Effector memory CD4-positive, alpha-beta T cell (primary cell): ENCODE measurements at places on chromosomes 2 and 18.

- DNase-seq = no peak
Observed at GRCh38 chr2:54551123-54551756, 95.1 kb downstream of the SPTBN1 start.

- DNase-seq = no peak
Observed at GRCh38 chr2:61469424-61470121, 1.3 kb downstream of the USP34 start.

GRCh38 chr2:238913931-238914647, 66.2 kb downstream of the TWIST2 start:
- no peak for DNase-seq

- no peak for DNase-seq
Observed at GRCh38 chr18:13520306-13520705, 206.1 kb downstream of the FAM210A start.

GRCh38 chr18:22311301-22311700, 106.4 kb downstream of the CTAGE1 start:
- DNase-seq = no peak

DNA sequence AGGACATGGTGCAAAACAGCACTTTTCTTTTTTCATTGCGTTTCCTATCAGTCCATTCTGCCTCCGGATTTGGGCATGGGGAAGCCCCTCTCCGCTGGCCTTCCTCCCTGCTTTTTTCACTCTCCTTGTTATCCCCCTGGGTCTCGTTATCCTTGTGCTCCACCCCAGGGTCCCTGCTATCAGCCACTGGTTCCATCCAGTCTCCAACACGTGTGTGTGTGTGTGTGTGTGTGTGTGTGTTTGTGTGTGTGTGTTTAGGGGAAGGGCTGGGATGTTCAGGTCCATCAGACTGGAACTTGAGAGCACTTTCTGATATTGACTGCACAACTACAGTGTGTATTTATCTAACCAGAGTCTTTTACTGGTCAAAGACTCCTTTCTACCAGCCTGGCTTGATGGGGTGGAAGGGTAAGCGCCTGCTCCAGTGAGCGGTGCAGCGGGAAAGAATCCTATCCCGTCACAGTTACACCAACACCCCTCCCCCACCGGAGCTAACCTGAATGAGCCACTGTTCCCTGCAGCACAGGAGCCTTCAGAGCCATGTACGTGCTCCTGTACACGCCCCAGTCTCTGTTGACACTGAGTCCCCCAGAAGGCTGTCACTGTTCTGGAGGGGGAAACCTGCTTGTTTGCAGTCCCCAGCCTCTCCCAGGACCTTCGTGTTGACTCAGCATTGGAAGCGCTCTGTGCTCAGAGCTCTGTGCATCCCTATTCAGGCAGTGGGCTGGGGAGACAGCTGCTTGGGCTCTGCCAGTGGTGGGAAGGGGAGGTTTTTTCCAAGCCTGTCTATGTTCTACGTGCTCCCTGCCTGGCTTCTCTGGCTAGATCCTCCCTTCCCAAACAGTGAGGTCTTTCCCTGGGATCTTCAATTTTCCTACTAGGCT, 4.6 kb downstream of the INHA start:
- no peak for DNase-seq

DNA sequence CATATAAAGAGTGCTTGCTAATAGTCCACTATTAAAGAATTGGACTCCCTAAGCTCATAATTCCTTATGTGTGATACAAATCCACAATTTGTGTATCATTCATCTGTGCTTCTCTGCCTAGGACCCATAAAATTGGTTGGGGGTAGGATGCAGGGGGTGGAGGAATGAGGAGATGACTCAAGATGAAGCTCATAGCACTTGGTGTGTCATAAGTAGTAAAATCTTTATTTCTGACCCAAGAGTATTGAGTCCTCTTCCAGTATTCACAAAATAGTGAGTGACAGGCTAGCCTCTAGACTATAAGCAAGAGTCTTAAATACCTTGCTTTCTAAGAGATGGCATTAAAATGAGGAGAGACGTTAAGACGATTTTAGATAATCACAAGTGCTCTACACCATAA, 390.9 kb upstream of the CDH19 start:
- no peak for DNase-seq

- DNase-seq = no peak
Observed at GRCh38 chr18:13262839-13263691, 44.5 kb downstream of the LDLRAD4 start.

- no peak for DNase-seq
Observed at GRCh38 chr2:168663993-168664392, 138.4 kb upstream of the NOSTRIN start.

DNA sequence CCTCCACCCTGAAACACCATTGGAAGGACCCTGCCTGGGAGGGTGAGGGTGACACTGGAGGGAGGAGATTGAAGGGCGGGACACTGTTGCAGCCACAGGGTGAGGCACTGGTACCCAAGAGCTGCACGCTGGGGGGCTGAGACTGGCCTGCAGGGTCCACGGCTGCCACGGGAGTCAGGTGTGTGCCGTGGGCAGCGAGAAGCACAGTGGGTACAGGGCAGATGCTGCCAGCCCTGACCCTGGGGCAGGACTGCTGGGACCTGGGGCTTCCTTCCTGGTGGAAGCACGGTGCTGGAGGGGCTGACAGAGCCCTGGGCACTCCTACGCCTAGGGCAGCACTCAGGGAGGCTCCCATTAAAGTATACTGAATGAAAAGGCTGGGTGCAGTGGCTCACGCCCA, 16.6 kb downstream of the CYS1 start:
- no peak for DNase-seq

DNA sequence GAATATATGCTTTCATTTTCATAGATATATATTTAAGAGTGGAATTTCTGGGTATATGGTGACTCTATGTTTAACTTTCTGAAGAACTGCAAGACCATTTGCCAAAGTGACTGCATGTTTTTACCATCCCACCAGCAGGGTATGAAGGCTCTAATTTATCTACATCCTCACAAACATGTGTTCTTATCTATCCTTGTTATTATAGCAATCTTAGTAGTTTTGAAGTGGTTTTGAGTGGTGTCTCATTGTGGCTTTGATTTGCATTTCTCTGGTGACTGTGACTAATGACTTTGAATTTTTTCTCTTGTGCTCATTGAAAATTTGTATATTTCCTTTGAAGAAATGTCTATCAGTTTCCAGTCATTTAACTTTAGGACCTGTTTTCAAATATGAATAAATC, 310.2 kb upstream of the NRP2 start:
- DNase-seq = no peak

GRCh38 chr2:114442510-114442909, at the start of gene DPP10:
TSS of gene DPP10 (plus strand) at chr2:114442641.
- DNase-seq = no peak

GRCh38 chr18:58952858-58953257, 88.2 kb downstream of the ZNF532 start:
- DNase-seq = no peak

DNA sequence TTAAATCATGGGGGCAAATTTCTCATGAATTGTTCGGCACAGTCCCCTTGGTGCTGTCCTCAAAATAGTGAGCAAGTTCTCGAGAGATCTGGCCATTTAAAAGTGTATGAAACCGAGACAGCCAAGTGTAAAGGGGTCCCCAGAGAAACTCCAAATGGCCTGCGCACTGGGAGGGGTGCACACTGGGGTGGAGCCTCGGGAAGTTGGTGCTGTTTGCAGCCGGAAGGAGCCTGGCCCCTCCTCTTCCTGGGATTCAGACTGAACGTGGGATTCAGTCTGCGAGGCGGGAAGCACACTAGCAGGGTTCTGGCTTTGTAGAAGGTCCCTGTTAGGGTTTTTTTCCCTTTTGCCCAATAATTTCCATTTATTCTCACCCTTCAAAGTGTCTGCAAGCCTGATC, 48.8 kb downstream of the RABL2A start:
- no peak for DNase-seq

DNA sequence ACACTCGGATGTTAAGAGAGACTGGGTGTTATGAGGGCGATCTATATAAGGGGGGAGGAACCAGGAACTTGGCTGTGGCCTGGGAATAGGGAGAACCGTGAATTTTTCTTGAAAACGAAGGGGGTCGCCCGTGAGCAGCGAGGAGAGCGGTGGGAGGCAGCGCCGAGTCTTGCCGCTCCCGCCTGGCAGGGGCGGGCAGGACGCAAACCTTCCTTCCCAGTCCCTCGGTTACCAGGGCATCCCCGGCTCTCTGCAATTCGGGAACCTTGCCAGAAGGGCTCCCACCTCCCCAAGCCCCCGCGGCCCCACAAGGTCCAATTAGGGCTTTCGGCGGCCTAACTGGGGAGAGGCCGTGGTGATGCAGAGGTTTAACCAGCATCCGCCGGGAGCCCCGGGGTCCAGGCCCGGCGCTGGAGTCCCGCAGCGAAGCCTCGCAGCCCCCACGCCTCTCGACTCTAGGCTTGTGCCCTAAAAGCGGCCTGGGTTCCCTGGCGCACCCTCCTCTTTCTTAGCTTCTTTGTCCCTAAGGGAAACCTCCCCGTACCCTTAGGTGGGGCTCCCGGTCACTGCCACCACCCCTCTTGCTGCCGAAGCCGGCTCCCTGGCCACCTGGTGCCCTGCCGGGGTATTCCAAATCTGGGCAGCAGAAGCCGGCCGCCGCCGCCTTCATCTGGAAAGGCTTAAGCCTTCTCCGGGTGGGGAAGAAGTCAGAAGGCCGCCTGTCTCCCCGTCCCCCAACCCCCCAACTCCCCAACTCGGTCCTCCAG, 680 bp upstream of the FHOD3 start:
- DNase-seq = no peak

- DNase-seq = no peak
Observed at GRCh38 chr18:74996996-74997395, 211.9 kb downstream of the PTGR3 start.

GRCh38 chr2:181673173-181673572, 7.1 kb downstream of the NEUROD1 start:
- no peak for DNase-seq
